ENCODE measurements at places on chromosomes 3 and 15.

GRCh38 chr3:57586778-57587177 lies 10.4 kb downstream of the ARF4 start:
- no peak for DNase-seq

DNA sequence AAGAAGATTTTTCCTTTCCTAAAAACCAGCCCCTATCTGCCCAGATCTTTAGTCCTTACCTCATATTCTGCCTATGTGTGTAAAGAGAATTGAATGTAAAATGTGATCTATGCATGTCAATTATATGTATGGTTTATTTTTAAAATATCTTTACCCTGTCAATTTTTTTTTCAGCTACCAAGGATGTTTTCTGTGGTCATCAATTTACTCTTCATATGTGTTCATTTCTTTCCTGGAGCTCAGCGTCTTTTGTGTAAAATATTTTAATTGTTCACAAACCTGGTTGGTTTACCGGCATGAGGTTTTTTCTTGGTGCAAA lies 1.7 kb upstream of the NR2F2 start:
- DNase-seq, result no peak

- DNase-seq, result no peak
Measured at GRCh38 chr15:29124581-29125381, 144.8 kb downstream of the NSMCE3 start.

DNA sequence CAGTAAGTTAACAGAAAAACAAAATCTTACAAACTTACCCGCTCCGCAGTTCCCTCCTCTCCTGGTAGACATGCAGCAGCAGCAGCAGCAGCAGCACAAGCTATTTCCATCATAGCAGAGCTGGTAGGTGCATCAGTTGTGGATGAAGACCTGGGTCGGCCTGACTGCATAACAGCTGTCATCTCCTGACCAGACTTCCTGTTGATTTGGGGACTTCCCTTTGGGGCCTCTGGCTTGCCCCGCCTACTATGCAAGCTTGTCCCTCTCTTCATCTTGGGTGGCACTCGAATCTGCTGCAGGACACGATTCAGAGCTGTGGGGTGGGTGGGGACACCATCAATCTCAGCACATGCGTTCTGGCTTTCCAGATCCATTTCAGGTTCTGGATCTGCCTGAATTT lies 65.7 kb downstream of the TMCC1 start:
- DNase-seq, result no peak

DNA sequence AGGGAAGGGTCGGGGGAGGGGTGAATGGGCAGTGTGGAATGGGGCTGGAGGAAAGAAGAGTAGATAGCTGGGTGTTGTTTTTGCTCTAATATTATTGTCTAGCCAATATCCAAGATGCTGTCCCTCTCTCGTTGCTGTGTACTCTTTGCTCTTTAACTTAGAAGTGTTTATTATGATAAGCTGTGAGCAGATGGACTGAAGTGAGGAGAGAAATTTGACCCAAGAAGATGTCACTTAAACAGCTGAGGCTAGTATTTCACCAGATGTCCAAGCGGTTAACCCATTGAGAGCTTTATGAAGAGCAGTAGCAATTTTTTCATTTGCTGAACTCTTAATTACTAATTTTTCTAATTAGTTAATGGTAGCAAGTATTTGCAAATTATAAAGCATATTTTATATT lies 212.2 kb upstream of the TP63 start:
- no peak for DNase-seq

GRCh38 chr15:100597862-100598261 lies 4.1 kb downstream of the LINS1 start:
- no peak for DNase-seq

- DNase-seq, result no peak
Measured at GRCh38 chr15:101773496-101774100, 29.7 kb upstream of the OR4F6 start.

DNA sequence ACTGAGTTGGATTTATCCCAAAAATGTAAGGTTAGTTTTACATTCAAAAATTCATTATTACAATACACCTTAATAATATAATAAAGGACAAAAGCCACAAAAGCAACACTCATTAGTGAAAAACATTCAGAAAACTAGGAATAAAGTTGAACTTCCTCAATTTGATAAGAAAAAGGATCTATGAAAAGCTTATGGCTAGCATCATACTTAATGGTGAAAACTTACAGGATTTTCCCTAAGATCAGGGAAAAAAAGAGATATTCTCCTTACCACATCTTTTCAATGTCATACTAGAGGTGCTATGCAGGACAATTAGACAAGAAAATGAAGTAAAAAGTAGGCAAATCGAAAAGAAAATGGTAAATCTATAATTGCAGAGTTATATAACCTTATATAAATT lies 279.9 kb downstream of the CGGBP1 start:
- DNase-seq, result no peak

DNA sequence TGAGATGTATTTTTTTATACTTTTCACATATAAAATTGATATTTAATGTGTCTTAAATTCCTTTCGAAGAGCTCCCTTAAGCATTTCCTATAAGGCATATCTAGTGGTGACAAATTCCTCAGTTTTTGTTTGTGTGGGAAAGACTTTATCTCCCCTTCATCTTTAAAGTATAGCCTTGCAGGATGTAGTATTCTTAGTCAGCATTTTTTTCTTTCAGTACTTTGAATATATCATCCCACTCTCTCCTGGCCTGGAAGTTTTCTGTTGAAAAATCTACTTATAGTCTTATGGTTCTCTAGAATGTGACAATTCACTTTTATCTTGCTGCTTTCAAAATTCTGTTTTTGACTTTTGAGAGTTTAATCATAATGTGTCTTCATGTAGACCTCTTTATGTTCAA lies 95.2 kb downstream of the EDEM1 start:
- DNase-seq, result no peak

GRCh38 chr15:98896802-98897732 lies 110.5 kb downstream of the PGPEP1L start:
- DNase-seq, result no peak

- DNase-seq, result no peak
Measured at GRCh38 chr3:1971780-1972179, 126.9 kb upstream of the CNTN4 start.

DNA sequence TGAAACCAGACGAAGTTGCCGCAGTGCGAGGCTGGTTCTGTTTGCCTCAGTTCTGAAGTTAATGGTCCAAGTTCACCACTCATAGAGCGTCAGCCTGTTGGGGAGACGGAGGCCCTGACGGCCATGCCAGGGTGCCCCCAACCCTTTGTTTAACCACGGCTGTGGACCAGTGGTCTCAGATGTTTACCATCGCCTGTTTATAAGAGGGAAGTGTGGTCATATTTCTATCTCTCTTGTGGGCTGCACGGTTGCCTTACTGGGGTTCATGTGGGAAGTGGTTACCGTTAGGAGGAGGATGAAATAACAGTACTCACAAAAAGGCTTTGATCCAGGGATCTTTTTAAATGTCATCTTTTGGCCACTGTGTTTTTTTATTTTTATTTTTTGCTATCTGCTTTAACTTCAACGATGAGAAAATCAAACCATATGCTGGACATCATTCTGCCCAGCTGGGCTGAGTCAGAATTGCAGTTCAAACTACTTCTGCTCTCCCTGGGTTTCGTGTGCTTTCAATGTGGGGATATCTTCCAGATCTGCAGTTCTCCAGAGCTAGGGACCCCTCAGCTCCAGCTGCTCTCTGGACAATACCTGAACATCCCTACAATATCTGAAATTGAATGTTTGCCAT lies 17.8 kb downstream of the SMAD3 start:
- no peak for DNase-seq
